ENCODE measurements at places on chromosomes 4 and X. TPM values are rescaled to one million over a fixed set of nuclear protein-coding genes. Genes with fewer than 3 reads are reported as not detected.

PDE5A gene
- total RNA-seq, result 6.1 TPM

PNMA6A gene
- 1.1 TPM for total RNA-seq

SPIN2A gene
- 0.69 TPM for total RNA-seq

TRIM61 gene
- total RNA-seq, result 0.93 TPM

EVC gene
- total RNA-seq, result 29.3 TPM

TMEM47 gene
- total RNA-seq, result 82.0 TPM

TLL1 gene
- total RNA-seq, result 3.2 TPM

CSAG1 gene
- total RNA-seq, result not detected

TCP11X2 gene
- total RNA-seq, result not detected

FRG1 gene
- 33.4 TPM for total RNA-seq

FAM236A gene
- total RNA-seq, result not detected

RAB39B gene
- 0.19 TPM for total RNA-seq

CT45A1 gene
- total RNA-seq, result not detected

GATA1 gene
- not detected for total RNA-seq

DUX4 gene
- total RNA-seq, result not detected

Data from omental fat pad (tissue), 4 donors.